ENCODE measurements at places on chromosomes 16 and 17.

GRCh38 chr17:73991260-73991659 lies 212.2 kb upstream of the RPL38 start:
- no peak for DNase-seq

- no peak for DNase-seq
Observed at GRCh38 chr16:11561454-11561805, 25.3 kb downstream of the LITAF start.

GRCh38 chr16:4046221-4046620 lies 70.0 kb downstream of the ADCY9 start:
- DNase-seq = no peak

- no peak for DNase-seq
Observed at GRCh38 chr17:27670791-27671590, 40.0 kb downstream of the LGALS9 start.

- peak; percentile 63 for DNase-seq
Observed at GRCh38 chr17:40443196-40443987, at the start of gene IGFBP4. Gene IGFBP4, plus strand, starts transcription at chr17:40443450. Its CDS starts 286 bp downstream, at chr17:40443736.

DNA sequence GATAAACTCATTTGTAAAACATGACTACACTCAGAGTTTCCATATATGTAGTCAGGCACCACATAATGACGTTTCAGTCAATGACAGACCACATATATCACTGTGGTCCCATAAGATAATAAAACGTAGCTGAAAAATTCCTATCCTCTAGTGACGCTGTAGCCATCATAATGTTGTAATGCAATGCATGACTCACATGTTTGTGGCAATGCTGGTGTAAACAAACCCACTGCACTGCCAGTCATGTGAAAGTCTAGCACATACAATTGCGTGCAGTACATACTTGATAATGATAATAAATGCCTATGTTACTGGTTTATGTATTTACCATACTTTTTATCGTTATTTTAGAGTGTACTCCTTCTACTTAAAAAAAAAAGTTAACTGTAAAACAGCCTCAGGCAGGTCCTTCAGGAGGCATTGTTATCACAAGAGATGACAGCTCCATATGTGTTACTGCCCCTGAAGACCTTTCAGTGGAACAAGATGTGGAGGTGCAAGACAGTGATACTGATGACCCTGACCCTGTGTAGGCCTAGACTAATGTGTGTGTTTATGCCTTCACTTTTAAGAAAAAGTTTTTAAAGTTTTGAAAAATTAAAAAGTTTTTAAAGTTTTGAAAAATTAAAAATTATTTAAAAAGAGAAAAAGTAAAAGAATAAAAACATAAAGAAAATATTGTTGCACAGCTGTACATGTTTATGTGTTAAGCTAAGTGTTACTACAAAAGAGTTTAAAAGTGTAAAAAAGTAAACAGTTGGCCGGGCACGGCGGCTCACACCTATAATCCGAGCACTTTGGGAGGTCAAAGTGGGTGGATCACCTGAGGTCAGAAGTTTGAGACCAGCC lies 9.0 kb downstream of the STAT5B start:
- peak; percentile 52 for DNase-seq

DNA sequence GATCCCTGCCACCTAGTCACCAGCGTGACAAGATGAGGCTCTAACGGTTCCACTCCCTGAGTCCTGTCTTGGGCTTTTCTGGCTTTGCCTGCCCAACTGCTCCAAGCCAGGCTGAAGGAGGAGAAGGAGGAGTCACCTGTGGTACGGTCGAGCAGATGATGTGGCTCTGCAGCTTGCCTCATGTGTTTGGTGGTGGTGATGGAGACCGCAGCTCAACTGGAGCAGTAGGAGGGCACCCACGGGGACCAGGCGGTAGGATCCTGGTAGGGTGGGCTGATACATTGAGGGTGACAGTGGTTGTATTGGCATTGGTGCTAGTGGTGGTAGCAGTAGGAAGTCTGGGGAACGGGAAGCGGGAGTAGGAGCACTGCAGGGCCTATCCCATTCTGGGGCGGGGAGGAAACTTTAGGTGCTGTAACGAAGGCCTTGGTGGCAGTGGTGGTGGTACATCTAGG lies 202.8 kb upstream of the WSB1 start:
- no peak for DNase-seq

Measured in activated T-helper 1 cell treated with anti-CD3 and anti-CD28 coated beads, Interleukin-12 subunit alpha, Interleukin-12 subunit beta, Interleukin-2, Interleukin-4 antibody, amounts not matched to agents 30 ng/mL and 10 ng/mL and 1 ng/mL, durations not matched to agents 14 hours and 24 hours and 36 hours (primary cell).